Activated CD8-positive, alpha-beta memory T cell treated with anti-CD3 and anti-CD28 coated beads for 1 hour (primary cell): ENCODE measurements at places on chromosomes 3 and 15.

DNA sequence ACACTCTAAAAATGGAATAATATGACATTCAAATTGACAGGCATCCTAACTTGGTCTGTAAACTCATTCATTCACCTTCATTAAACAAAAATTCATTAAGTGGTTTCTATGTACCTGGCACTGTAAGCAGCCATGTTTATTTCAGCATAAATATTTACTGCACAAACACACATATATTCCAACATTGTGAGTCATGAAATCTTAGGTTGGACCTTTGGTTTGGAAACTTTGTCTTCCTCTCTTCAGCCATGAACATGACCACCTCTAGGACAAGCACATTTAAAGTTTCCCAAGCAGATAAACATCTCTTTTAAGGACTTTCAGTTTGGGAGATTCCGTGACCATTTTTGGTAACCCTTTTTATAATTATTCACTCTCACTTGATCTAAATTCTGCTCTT lies 131.8 kb downstream of the TPRG1 start:
- no peak for DNase-seq

DNA sequence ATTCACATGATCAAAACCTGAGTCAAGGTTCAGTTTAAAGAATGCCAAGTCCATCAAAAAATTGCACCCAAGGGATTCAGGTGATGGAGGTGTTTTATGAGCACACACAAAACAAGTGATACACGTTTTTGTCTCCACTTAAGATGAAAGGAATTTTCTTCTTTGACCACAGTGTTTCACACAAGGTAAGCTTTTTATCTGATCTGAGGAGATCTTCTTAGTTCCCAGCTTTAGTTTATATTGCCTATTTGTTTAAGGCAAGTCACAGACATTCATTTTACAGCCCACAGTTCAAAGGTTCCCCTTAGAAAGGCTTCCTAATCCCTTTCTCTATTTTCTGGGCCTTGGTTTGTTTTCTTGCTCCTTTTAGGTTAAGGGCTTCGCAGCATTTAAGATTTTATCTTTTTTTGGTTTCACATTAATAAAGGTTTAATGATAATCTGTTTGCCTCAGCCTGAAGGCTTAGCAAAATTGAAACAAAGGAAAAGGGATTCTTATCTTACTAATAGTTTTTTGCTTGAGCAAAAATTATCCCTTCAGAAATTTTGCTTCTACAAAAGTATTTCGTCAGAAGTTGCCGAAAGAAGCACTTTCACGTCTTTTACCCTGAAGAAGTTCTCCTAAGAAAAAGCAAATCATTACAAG lies 420.5 kb upstream of the NAALADL2 start:
- DNase-seq = no peak

GRCh38 chr3:188240189-188240981 lies 86.4 kb downstream of the LPP start:
- no peak for DNase-seq

DNA sequence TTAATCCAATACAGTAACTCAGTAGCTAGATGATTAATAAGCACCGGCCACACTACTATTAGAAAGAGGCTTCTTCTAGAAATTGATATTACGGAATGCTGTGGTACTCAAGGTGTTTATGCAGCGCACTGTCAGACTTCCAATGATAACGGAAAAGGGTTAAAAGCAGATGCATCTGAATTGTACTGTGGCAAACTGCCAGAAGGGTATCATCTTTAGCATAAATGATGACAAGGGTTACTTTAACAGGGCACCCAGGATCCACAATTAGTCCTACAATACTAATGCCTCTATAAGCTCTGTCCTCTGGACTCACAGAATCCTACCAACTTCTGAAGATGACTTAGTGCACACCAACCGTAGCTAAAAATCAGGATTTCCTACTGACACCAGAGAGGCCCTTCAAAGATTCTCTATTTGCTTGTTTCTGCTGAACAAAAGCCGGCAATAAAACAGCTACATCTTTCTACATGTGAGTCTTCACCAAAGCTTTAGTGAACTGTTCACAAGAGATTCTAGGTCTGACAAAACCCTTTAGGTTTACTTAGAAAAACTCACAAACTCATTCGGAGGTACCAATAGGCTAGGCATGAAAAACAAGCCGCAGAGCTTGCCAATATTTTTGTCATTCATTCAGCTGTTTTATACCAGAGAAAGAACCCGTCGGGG lies 7.1 kb downstream of the SATB1 start:
- no peak for DNase-seq

- no peak for DNase-seq
Observed at GRCh38 chr3:22980346-22980745, 222.8 kb upstream of the UBE2E2 start.

DNA sequence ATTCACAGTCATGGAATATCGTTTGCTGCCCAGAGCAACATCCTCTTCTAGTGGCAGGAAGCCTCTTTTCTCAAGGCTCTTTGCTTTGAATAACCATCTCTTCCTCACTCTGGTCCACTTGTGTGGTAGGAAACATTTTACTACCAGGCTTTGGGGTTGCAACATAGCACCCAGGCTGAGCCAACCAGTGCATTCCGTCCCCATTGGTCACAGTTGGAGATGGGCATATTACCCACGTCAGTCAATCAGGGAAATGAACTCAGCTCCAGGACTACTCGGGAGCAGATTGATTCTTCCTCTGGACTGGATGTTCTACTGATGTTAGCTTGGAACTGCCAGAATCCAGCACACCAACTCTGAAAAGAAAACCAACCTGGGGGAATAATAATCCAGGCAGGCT lies 4.2 kb upstream of the PEX5L start:
- DNase-seq = no peak

DNA sequence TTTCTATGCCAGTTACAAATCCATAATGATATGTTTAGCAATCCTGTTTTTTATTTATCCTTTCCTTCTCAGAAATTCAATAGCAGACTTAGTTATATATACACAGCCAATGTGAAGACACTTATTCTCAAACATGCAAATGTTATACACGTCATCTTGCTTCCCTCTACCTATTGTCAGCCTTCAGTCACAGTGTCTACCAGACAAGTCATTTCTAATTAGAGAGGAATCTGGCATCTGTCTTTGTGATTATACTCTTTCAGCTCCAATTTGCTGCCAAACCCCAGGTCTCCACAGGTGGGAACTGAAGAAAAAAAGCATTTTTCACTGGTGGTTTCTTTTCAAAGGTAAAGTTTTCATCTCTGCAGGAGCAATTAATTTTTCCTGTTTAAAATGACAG lies 793.1 kb downstream of the AGBL1 start:
- no peak for DNase-seq

- DNase-seq = no peak
Observed at GRCh38 chr3:18466136-18466535, 41.0 kb upstream of the SATB1 start.

DNA sequence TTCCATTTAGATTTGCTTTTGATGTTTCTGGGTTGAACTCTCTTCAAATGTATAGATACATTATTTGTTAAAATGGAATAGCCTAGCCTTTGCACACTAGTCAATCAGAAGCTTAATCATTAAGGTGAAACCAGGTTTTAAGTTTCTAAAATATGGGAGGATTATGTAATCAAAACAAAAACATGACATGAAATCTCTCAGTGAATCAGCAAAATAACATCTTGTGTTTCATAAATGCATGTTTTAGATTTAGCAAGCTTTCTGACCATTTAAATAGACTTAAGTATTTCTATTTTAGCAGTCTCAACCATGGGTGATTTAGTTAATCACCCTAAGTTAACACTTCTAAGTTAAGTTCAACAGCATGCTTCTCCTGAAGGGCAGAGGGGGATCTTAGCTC lies 11.3 kb downstream of the GTF2E1 start:
- no peak for DNase-seq

GRCh38 chr3:99325402-99325801 lies 313.0 kb upstream of the COL8A1 start:
- DNase-seq = no peak

DNA sequence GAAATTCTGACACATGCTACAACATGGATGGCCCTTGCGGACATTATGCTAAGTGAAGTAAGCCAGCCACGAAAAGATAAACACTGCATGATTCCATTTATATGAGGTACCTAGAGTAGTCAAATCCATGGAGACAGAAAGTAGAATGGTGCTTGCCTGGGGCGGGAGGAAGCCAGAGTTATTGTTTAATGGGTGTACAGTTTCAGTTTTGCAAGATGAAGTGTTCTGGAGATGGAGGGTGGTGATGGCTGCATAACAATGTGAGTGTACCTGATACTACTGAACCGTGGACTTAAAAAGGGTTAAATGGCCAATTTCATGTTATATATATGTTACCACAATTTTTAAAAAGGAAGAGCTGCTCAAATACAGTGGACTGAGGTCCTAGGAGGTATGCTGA lies 66.9 kb downstream of the SEMA5B start:
- no peak for DNase-seq

GRCh38 chr3:64648927-64649906 lies 38.6 kb downstream of the ADAMTS9 start:
- no peak for DNase-seq

DNA sequence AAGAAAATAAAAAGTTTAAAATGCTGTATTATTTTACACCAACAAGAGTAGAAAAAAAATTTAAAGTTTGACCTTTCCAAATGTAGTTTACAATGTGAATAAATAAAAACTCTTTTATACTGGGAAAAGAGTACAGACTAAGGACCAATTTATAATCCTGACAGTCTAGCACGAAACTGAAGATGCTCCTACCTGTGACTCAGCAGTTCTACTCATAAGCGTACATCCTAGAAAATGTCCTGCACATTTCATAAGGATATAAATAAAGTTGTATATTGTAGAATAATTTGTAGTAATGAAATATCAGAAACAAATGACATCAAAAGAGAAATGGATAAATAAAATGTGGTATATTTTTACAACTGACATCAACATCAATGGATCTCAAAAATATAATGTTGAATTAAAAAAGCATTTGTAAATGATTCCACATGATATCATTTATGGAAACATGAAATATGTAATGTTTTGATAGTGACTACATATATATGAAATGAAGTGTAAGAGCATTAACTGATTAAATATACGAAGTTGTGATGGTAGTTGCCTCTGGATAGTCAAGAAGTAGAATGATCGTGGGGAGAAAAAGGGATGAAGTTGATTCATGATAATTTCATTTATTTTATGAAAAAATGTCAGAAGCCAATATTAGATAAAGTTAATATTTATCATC lies 161.3 kb upstream of the CBLB start:
- no peak for DNase-seq

GRCh38 chr3:65875393-65876027 lies 163.2 kb downstream of the MAGI1 start:
- no peak for DNase-seq

DNA sequence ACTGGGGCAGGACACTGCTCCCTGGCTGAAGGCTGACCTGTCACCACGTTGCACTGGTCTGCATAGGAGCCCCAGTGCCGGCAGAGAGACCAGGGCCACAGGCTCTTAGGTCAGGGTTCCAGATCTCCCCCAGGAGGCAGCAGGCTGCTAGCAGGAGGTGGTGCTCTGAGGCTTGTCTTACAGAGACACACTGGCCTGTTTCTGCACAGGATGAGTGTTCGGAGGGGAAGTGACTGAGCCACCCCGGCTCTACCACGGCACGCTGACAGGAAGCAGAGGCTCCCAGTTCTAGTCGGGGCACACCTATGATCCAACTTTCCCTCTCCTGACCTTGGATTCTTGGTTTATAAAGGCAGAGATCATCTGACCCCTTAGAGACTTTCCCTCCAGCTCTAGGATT lies 8.6 kb downstream of the FBXL22 start:
- DNase-seq = no peak

GRCh38 chr3:62229211-62229610 lies 144.1 kb downstream of the FEZF2 start:
- DNase-seq = no peak

- DNase-seq = no peak
Observed at GRCh38 chr3:14718539-14718938, 43.6 kb downstream of the C3orf20 start.

GRCh38 chr3:113170771-113171170 lies 40.6 kb upstream of the BOC start:
- no peak for DNase-seq

GRCh38 chr3:150414258-150414657 lies 6.2 kb downstream of the TSC22D2 start:
- no peak for DNase-seq

DNA sequence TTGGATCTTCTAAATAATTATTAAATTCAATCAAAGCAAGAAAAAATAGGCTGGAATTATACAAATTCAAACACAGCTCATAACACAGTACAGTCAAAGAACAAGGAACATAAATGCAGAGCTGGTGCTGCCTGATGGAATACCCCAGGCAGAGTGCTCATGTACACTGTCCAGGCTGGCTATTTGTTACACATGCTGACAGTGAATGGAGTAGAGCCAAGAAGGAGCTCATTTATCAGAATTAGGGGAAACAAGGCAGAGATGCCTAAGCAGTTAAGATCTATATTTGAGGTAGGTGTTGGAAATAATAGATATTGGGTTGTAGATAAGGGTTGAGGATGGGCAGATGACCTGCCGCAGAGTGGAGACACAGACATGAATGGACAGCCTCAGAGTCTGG lies 788.2 kb upstream of the ARPP21 start:
- DNase-seq = no peak

DNA sequence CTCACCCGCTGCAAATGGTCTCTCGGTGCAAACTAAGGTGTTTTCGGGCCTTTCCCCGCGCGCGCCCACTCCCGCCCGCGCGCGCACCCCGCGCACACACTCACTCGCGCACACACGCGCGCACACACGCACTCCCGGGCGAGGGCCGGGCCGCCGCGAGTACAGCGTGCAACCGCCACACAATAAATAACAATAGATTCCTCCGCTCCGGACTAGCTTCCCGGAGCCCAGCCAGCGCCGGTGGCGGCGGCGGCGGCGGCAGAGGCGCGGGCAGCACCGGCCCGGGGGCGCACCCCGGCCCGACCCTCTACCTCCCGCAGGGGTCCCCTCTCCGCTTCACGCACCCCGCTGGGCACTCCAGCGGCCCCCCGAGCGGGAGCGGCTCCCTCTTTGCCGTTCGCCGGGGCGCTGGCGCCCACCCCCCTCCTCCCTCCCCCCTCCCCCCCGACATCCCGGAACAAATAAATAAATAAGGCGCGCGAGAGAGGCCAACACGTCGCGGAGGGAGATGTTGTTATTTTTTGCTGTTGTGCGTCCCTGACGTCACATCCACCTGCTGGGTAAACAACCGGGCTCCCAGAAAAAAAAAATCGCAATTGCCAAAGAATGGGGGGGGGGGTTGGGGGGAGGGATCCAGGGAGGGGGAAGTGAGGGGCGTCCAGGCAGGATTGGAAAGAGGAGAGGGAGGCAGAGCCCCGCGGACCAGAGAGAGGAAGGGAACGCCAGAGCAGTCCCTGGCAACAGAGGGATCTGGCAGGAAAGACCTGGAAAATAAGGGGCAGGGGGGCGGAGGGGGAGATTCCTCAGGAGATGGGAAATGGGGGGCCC lies at the start of gene FOXP1:
TSS of gene FOXP1 (minus strand) at position 163 of the 828 bp plus-strand sequence. CDS start 385,347 bp downstream, outside the sequence.
- peak; percentile 44 for DNase-seq

- no peak for DNase-seq
Observed at GRCh38 chr3:13496879-13497278, 16.8 kb downstream of the HDAC11 start.

- no peak for DNase-seq
Observed at GRCh38 chr3:30604558-30604957, 1.8 kb upstream of the TGFBR2 start.

- no peak for DNase-seq
Observed at GRCh38 chr3:8756671-8757070, 12.7 kb downstream of the OXTR start.

- DNase-seq = no peak
Observed at GRCh38 chr3:46987319-46987742, 7.9 kb downstream of the NBEAL2 start.
